ENCODE measurements at places on chromosomes 12 and 14.

DNA sequence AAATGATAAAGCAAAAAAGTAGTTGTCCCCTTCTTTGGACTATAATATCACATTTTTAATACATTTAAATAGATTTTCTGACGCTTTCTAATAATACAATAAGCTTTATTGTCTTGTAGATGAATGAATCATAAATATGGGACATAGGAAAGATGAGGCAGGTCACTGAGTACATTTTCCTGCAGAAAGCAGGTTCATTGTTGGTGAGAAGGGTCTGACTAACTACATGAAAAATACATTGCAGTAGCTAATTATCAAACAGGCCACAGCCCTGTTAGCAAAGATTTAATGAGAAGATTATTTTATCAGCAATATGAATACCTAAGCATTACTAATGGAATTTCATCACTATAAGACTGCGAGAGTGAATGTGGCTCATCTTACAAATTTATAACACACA is 45.6 kb downstream of the ABCD2 start:
- DNase-seq, result no peak

DNA sequence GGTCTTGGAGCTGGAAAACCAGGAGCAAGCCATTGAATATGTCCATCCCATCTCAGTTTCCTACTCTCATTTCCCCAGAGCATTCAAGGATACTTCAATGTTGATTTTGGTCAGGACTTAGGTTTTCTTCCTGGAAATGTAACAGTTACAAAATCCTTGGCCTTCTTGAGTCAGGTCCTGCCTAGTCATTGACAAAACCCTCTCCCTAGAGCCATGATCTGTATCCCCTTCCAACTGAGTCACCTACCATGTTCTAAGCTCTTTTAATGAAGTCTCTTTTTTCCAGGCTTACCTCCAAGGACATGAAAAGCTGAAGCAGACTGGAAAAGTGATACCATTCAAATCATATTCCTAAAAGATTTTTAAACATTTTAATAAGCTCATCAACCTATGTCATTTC is 549.2 kb downstream of the GALC start:
- DNase-seq, result no peak

DNA sequence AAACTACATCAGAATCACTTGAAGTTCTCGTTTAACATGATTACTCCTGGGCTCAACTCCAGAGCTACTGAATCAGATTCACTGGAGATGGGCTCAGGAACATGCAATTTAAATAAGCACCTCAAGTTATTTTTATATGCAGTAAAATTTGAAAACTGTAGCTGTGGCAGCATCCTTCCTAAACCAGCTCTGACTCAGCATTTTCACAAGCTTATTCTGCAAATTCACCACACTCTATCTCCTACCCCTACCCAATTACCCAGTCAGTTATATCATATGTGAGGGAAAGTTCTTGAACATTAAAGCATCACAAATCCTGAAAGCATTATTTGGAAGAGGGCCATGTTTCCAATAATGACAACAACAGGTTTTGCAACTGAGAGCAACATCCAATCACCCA is 24.2 kb upstream of the LRRC9 start:
- no peak for DNase-seq

DNA sequence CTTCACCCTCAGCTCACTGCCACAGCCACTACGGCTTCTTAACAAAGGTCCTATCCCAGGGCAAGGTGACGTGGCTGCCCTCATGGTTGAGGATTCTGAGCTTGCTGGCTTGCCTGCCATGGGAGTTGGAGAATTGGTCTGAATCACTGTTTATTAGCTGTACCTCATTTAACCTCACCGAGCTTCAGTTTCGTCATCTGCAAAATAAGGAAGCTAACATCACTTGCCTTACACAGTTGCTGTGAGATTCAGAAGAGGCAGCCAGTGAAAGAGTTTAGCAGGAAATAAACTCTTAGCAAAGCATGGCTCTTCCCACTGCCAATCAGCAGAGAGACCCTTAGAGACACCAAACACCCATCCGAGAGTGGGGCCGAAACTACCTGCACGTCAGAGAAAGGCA is 90.1 kb upstream of the KCNA1 start:
- no peak for DNase-seq

DNA sequence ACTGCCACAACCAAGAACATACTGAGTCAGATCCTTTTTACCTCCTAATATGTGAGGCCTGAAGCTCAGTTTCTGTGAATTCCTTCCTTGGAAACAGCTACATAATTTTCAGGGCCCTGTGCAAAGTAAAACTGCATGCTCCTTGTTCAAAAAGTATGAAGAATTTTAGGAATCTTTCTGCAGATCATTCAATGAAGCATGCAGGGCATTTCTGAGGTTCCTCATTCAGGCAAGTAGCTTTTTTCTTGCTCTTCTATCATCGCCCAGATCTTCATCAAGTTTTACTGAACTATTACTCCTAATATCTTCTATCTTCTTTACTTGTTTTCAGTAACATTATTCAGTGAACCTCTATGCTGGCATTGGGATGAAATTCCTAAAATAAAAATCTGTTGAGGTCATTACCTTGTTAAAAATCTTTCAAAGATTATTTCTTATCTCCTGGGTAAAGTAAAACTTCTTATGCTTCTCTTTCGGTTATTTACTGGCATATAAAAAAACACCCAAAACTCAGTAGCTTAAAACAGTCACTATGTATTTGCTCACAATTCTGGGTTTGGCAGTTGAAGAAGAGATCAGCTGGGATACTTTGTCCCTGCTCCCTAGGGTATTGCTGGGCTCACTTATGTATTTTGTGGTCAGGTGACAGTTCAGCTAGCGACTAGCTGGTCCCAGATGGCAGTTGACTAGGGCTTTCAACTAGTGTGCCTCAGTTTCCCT is 42.6 kb upstream of the KRR1 start:
- no peak for DNase-seq

DNA sequence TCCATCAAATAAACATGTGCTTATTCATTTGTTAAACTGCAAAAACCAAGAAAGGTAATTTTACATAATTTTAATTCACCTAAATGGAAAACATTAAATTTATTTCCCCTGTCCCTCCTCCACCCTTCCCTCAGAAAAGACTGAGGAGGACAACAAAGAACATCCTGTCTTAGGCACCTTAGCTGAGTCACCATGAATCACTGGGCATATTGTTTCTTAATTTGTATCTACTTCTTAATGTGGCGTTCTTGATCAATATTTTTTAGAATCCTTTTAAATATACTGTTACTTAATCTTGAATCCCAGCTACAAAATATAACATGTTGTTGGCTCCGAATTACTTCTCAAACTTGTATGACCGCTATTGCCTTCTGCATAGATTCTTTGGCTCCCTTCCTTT is 23.5 kb downstream of the SIX6 start:
- no peak for DNase-seq

GRCh38 chr14:105363847-105364708 is 34.3 kb upstream of the TEX22 start:
- DNase-seq, result no peak

DNA sequence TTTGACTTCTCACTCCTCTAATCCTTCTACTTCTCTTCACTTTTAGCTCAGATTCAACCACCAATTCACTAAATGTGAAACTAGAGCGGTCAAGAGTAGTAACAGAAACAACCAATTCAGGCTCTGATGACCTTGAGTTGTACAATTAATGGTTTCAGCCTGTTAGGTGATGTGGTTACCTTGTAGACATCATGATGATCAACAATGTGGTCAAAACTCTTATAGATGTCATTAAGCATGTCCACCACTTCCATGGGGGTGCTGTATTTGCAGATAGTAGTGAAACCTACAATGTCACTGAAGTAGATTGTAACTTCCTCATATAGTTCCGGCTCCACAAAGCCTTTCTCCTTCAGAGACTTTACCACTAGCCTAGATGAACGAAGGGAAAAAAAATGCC is 54.1 kb upstream of the PLBD1 start:
- DNase-seq, result no peak

Data from stimulated activated CD4-positive, alpha-beta T cell treated with anti-CD3 and anti-CD28 coated beads, TNF-alpha, amount 100 ng/mL, for 24 hours (primary cell).